ENCODE measurements at places on chromosomes 5 and 9.
A peak's percentile ranks its signal among the peaks of the same experiment; 100 is the strongest.

GRCh38 chr5:17252543-17252942 is 35.1 kb downstream of the BASP1 start:
- DNase-seq, result no peak

DNA sequence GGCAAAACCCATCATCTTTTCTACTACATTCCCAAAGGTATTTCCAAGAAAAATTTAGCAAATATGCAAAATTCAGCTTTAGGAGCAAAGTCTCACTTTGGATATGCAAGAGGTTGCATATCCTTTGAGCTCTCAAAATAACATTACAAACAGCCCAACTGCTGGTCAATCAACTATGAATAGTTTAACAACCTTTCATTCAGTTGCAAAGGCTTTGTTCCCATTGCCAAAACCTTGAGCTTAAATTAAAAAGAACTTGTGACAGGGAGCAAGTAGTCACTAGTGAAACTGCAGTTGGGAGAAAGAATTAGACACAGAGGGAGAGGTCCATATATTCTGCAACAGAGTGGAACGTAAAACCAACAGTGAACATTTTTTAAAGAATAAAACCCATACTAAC is 8.8 kb downstream of the ZNF608 start:
- no peak for DNase-seq

DNA sequence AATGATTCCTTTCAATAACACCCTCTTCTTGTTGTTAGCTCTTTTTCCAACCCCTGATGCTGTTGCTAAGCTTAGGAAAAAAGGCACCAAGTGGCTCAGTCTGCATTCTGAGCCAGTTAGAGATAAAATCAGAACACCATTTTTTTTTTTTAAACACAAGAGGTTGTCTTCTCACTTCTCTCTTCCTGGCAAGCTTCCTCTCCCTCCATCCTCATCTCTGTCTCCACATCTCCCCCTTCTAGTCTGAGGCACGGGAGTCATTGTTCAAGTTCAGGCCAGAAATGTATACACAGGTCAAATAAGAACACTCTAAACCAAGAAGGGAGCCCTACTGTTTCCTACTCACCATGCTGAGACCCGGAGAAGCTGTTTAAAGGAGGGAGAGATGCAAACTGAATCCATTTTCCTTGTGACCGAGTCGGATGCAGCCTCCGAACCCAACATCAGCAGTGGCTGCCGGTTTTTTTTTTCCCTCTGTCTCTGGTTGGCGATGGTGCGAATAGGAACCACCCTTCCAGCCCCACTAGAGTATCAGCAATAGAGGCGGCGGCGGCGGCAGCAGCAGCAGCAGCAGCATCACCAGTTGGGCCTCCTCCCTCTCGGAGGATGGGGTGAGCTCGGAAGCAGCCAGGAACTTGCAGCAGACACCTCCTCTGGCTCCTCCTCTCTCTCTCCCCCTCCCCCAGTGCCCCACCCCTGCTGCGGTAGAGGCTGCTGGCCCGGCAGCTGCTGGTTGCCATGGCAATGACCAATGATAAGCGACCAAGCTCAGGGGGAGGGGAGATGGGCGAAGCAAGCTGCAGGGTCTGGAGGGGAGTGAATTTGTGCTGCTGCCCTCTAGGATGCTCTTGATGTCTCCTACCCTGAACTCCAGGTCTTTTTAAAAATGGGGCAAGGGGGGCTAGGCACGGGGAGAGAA is at the start of gene JAKMIP2:
JAKMIP2 (minus strand) TSS at position 619 of the 919 bp plus-strand sequence. CDS start 110,922 bp downstream, outside the sequence.
- DNase-seq, result peak; percentile 2

- DNase-seq, result no peak
Observed at GRCh38 chr9:129665814-129666520, 520 bp downstream of the PRRX2 start.

DNA sequence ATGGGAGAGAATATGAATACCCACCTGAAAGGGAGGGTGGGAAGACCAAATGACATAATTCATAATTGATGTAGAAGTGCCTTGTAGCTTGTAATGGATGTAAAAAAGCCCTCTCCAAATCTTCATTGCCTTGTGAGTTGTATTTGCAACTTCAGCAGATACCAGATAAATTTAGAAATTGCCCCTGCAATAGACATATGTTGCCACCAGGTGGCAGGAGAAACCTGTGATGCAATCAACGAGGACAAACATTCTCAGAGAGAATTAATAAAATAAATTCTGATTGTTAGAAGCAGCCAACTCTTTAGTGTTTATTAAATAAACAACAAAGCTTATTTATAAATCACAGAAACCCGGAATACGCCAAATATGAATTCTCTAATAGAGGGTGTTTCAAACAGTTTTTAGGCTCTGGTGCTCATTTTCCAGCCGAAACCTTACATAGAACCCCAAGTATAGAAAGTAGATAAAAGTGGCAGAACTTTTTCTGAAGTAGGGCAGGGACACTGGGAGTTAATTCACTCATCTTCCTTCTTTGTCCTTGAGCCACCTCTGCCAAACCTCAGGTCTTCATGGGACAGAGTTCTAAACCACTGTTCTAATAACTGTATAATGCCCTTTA is 147.8 kb downstream of the TMEM38B start:
- DNase-seq, result peak; percentile 56

DNA sequence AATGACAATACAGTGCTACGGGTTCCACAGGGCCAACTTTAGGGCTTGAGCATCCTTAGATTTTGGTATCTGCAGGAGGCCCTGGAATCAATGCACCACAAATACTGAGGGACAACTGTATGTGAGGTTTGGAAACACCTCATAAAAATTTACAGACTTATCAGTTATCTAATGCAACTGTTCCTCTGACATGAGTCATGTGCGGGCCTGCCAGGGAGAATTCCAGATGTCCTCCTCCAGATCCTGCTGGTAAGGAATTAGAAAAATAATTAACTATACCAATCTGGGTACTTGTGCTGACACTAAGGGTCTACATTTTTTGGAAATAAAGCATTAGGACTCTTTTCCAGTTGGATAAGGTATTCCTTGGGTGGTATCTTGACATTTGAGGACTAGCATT is 333.3 kb downstream of the ARRDC3 start:
- peak; percentile 28 for DNase-seq

- no peak for DNase-seq
Observed at GRCh38 chr9:2059274-2059929, 44.3 kb downstream of the SMARCA2 start.

DNA sequence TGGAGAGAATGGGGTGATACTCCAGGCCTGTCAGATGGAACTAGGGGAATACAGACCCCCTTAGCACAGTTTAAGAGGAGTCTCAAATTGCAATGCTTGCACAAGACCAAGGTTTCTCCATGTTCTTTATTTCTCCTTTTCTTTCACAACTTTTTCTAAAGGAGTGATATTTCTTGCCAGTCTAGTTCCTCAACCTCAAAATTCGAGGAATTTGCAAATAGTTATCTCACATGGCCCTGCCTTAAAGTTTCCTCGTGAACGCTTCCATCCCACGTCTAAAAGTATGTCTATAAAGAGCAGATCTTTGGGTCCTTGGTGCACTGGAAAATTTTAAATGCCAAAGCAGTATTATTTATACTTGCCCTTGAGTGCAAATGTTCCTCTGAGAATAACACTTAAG is 373.8 kb upstream of the KLF4 start:
- DNase-seq, result no peak

DNA sequence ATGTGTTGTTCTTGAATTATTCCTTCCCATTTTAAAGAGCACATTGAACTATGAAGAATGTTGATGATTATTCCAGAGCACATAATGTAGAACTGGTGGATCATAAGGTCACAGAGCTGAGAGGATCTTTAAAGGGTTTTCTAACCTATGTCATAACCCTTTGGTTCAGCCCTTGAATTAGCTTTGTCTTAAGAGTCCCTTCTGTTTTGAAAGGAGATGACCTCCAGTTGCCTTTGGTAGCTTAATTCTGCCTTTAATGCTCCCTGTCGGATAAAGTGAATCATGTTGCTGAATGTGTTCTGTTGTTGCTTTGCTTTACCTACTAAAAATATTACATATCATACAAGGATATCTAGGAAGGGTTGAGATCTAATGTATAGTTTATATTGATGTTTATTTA is 99.1 kb upstream of the PRRC1 start:
- DNase-seq, result no peak

GRCh38 chr5:116573279-116573701 is 1.3 kb downstream of the SEMA6A start:
- no peak for DNase-seq

GRCh38 chr9:35533398-35533797 is 43.5 kb downstream of the RUSC2 start:
- DNase-seq, result no peak

- no peak for DNase-seq
Observed at GRCh38 chr5:171957591-171958251, 48.7 kb downstream of the FBXW11 start.

DNA sequence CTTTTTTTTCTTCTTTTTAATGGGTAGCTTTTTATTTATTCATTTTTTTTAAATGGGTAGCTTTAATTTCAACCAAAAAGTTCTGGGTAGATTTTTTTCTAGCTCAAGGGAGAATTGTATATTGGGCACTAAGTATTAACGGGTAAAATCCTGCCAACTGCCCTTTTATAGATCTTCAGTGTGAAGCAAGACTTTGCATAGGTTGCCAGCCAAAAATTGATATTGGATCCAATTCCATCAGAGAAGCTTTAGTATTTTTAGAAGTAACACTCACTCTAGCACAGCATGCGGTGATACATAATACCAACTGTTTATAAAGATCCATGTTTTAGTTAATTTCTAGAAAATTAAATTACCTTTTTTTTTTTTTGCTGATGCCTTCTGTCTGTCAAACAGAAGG is 49.8 kb downstream of the SH3GL2 start:
- no peak for DNase-seq

DNA sequence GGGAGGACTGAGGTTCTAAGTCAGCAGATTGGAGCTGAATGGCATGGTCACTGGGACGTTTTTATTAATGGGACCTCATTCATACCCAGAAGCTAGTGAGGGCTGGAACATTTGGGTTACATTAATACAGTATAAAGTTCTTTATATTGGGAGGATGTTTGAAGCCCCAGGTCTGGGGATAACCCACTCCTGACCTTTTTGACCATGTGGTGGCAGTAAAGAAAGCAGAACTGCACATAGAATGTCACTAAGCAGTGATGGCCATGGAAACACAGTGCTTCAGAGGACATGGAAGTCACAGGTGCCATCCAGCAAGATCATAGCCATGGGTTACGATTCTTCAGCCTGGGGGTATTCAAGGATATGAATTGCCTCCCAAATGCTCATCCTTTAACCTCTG is 176.0 kb downstream of the ATP10B start:
- DNase-seq, result no peak

DNA sequence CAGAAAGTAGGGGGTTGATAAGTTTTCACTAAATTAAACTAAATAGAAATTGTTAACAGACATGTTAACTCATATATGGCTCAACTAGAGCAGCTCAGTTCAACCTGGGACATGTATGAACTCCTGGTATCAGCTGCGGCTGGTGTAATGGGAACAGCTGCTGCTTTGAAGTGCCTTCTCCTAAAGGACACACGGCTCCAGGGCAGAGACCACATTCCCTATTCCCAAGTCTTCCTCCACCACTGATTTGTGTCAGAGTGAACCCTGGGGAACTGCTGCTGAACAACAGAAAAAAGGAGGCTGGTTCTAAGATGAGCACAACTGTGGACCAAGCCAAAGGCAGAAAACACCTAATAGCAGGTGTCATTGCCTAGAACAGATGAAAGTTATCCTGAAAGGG is 71.1 kb downstream of the MAPKAP1 start:
- no peak for DNase-seq

GRCh38 chr9:94802251-94802650 is 75.8 kb downstream of the AOPEP start:
- no peak for DNase-seq

DNA sequence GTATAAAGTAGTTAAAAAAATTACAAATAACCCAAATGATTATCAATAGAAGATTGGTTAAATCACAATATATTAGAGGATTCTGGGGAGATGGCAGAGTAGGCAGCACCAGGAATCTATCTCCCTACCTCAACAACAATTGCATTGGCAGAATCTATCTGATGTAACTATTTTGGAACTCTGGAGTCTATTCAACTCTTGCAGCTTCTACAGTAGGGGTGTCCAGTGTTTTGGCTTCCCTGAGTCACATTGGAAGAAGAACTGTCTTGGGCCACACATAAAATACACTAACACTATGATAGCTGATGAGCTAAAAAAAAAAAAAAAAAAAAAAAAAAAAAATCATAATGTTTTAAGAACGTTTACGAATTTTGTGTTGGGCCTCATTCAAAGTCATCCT is 29.2 kb upstream of the ECM2 start:
- DNase-seq, result no peak

- peak; percentile 79 for DNase-seq
Observed at GRCh38 chr9:115157245-115157674, 39.3 kb upstream of the TNC start.

GRCh38 chr9:25861421-25861820 is 183.2 kb upstream of the TUSC1 start:
- DNase-seq, result no peak

DNA sequence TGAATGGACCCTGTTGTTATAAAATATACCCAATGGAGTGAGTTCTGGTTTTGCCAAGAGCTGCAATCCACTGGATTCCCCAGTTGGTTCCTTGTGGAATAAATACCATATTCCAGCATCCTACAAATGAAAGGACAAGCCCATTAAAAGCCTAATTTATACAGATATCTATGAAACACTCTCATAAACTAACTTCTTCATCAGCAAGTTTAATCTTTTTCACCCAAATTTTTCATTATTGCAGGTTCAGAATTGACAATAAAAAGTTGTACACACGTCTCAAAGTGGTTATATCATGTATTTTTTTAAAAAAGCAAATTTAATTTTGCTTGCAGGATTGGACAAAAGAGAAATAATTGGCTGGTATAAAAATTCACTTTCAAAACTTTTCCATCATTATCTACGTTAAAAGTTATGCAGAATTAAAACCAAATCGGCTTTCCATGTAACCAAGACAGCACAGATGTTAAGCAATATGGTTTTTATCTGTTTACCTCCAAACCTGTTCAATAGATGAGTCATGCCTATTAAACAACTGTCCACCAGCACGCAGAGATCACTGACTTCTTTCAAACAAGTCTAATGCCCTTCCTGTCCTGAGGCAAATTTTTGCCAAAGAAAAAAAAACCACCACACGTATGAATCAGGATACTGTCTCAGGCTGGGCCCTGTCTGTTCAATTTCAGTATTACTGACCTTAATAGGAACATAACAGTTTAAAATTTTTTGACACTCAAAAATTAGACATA is 42.5 kb downstream of the CEMIP2 start:
- peak; percentile 34 for DNase-seq

- DNase-seq, result no peak
Observed at GRCh38 chr5:154242964-154243376, 52.4 kb downstream of the GALNT10 start.

- no peak for DNase-seq
Observed at GRCh38 chr9:29212397-29213387, 1639.4 kb upstream of the C9orf72 start.

DNA sequence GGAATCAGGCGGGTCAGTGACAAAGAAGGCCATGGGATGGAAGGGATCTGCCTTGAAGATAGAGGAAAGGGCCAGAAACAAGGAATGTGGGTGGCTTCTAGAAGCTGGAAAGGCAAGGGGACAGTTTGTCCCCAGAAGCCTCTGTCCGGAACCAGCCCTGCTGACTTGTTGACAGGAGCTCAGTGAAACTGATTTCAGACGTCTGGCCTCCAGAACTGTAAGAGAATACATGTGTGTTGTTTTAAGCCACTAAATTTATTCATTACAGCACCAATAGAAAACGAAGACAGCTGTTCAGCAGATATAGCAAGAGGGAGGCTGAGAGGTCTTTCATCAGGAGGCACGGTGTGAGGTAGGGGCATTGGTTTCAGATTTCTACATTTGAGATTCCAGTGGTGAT is 422.5 kb downstream of the KDM4C start:
- DNase-seq, result no peak

Measured in brain microvascular endothelial cell (primary cell).